Endothelial cell of umbilical vein (primary cell): ENCODE measurements at places on chromosomes 12 and 14. TPM values are rescaled to one million over a fixed set of nuclear protein-coding genes. Genes with fewer than 3 reads are reported as not detected.

DNA sequence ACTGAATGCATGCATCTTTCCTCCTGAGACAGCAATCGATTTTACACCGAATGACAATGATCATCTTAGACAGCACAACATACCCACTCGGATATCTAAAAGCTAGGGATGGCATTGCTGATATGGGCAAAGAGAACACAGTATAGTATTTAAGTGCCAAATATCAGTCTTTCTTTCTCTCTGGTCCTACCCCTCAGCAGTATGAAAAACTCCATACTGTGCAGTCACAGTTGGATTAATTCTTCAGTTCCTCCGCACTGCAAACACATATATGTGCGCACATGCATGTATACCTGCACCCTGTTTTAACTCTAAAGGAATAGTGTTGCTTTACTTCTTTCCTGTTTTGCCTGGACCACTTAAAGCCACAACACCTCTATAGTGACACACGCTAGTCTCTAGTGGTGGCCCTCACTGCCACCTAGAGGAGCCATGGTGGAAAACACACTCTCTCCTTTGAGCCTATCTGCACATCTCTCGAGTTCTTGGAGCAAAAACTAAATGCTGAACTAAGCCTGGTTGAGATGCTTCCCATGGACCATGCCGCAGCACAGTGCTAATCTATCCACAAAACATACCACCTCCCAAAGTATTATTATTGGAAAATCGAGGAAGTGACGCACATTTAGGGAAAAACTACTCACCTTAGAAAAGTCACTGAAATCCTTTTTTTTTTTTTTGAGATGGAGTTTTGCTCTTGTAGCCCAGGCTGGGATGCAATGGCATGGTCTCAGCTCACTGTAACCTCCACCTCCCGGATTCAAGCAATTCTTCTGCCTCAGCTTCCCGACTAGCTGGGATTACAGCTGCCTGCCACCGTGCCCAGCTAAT lies 11.9 kb downstream of the TMEM52B start:
- H3K36me3 ChIP-seq, result no peaks in the 10 kb centered on the region
- no peak overlapping the region for H3K27ac ChIP-seq
- peak; percentile 74 for DNase-seq
- peaks cover 3% of the 10 kb centered on the region for H3K27me3 ChIP-seq
- no peaks in the 10 kb centered on the region for H3K4me1 ChIP-seq

GRCh38 chr12:4943067-4943937 lies 33.6 kb downstream of the KCNA1 start:
- no peaks in the 10 kb centered on the region for H3K36me3 ChIP-seq
- H3K4me1 ChIP-seq, result no peaks in the 10 kb centered on the region
- H3K27me3 ChIP-seq, result no peaks in the 10 kb centered on the region
- no peak for DNase-seq
- H3K27ac ChIP-seq, result no peak overlapping the region

GRCh38 chr14:92585981-92586937 lies 72.7 kb downstream of the RIN3 start:
- H3K4me1 ChIP-seq, result no peaks in the 10 kb centered on the region
- DNase-seq, result peak; percentile 78
- no peak overlapping the region for H3K4me3 ChIP-seq
- no peaks in the 10 kb centered on the region for H3K36me3 ChIP-seq
- H3K27ac ChIP-seq, result no peak overlapping the region

SIX4 gene
- total RNA-seq, result 4.7 and 7.5 TPM in 2 replicates

DNA sequence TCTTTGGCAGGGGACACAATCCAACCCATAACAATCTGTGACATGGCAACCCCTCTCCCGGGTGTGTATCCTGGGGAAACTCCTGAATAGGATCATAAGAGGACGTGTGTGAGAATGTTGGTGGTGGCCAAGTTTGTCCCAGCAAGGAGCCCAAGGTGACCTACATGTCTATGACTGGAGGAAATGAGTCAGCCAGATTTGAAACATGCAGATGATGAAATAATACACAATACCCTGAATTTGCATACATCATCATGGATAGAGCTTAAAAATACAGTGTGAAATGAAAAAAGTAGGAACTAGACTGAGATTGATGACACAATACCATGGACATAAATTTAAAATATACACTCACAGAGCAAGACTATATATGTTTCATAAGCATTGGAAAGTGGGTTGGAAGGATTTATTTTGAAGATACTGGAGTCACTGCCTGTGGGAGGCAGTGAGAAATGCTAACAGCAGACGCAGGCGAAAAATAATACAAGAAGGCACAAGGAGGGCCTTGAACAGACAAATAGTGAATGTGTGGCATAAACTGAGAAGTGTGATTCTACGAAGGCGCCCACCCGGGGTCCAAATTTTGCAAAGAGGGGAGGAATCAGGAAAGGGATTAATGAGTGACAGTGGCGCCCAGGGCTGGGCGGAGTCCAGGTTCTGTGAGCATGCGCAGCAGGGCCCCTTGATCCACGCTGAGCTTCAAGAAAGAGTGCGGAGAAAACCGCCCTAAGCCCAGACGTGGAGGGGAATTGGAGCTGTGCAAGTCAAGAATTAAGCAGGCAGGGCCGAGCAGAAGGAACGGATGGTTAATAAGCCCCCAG lies 7.0 kb upstream of the MAP1LC3B2 start:
- no peak overlapping the region for H3K27ac ChIP-seq
- no peaks in the 10 kb centered on the region for H3K36me3 ChIP-seq
- H3K27me3 ChIP-seq, result peaks cover 3% of the 10 kb centered on the region
- no peak overlapping the region for H3K4me3 ChIP-seq
- no peaks in the 10 kb centered on the region for H3K4me1 ChIP-seq

C1QL4 gene
- not detected in 2 replicates for total RNA-seq

FOXN4 gene
- total RNA-seq, result not detected in 2 replicates

GRCh38 chr12:65894624-65895390 lies 70.5 kb downstream of the HMGA2 start:
- H3K4me1 ChIP-seq, result peaks cover 40% of the 10 kb centered on the region
- DNase-seq, result no peak

DNA sequence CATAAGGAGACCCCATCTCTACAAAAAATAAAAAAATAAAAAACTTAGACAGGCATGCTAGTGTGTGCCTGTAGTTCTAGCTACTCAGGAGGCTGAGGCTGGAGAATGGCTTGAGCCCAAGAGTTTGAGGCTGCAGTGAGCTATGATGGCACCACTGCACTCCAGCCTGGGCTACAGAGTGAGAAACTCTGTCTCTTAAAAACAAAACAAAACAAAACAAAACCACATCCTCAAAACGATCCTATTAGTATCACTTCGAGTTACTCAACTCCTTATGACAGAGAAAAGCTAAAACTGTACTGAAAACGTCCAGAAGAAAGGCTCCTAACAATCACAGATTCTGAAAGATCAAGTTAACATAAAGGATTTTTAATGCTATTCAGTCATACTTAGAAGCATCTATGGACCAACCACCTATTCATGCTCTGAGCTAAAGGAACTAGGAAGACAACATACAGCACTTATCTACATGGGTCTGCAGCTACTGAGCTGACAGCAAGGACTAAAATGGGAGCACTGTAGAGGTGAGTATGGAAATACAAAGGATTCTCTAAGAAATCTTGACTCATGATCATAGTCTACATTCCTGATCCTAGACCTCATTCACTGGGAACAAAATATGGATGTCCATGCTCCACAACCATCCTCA lies 75.3 kb upstream of the DUSP6 start:
- no peaks in the 10 kb centered on the region for H3K4me1 ChIP-seq
- no peak for DNase-seq
- H3K36me3 ChIP-seq, result no peaks in the 10 kb centered on the region
